Calu3 (cell line): ENCODE measurements at places on chromosomes 4 and X. TPM values are rescaled to one million over a fixed set of nuclear protein-coding genes. Genes with fewer than 3 reads are reported as not detected.

XAGE1B gene
- not detected in 2 replicates for total RNA-seq

NFKB1 gene
- total RNA-seq = 31.3 and 35.6 TPM in 2 replicates

HMGN5 gene
- 13.0 and 14.4 TPM in 2 replicates for total RNA-seq

ATP2B3 gene
- not detected in 2 replicates for total RNA-seq

HAND2 gene
- 0.45 TPM in 1 of 2 replicates, not detected in the other for total RNA-seq

OFD1 gene
- 46.4 and 57.0 TPM in 2 replicates for total RNA-seq

STIM2 gene
- 24.2 and 31.0 TPM in 2 replicates for total RNA-seq

GAGE12H gene
- not detected in 2 replicates for total RNA-seq

- DNase-seq = peak; percentile 20
Measured at GRCh38 chr4:6942238-6942800, 32.7 kb downstream of the TBC1D14 start.

GRCh38 chr4:128908735-128909134 lies 99.2 kb downstream of the JADE1 start:
- DNase-seq = no peak

GRCh38 chrX:32137525-32137924 lies 1065.7 kb upstream of the FTHL17 start:
- DNase-seq = no peak

GRCh38 chr4:67020438-67020797 lies 524.9 kb downstream of the CENPC start:
- DNase-seq = no peak

- DNase-seq = peak; percentile 21
Measured at GRCh38 chr4:141307241-141307689, 86.6 kb downstream of the ZNF330 start.

DNA sequence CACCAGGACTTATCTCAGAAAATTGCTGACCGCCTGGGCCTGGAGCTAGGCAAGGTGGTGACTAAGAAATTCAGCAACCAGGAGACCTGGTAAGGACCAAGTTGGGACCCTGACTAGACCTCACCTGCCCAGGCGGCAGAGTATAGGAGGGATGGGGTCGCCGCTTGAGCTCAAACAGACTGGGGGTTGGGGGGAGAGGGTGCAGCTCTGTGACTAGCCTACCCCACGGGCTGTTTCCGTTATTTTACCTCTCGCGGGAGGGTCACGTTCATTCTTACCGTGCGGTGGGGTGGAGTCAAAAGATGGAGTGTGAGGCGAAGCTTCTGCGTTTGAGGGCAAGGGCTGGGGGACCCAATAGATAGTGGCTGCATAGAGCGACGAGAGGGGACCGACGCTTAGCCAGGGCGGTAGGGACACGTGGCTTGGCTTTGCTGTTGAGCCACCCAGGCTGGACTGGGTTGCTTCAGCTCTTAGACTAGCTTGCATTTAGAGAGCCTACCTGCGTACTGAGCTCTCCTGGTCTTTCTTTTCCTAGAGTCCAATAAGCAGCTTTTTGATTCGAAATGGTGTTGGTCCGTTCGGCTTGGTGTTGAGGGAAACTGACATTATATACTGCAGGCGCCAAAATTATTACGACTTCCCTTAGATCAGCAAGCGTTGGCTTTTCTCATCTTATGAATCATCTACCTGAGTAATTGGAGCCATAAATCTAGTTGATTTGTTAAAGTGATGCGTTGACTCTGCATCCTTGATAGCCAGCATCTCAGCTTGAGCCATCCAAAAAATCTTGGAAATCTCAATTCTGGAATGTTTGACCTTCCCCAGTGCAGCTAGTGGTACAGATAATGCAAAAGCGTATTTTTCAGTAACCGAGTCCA lies 591 bp downstream of the PRPS1 start:
- peak; percentile 29 for DNase-seq

- no peak for DNase-seq
Measured at GRCh38 chr4:80005863-80006262, 67.2 kb downstream of the ANTXR2 start.

- no peak for DNase-seq
Measured at GRCh38 chrX:45986971-45987370, 558.2 kb downstream of the ZNF674 start.

GRCh38 chr4:3874028-3874415 lies 107.8 kb downstream of the ADRA2C start:
- DNase-seq = no peak

GRCh38 chr4:111228874-111229273 lies 606.0 kb upstream of the PITX2 start:
- DNase-seq = no peak

DNA sequence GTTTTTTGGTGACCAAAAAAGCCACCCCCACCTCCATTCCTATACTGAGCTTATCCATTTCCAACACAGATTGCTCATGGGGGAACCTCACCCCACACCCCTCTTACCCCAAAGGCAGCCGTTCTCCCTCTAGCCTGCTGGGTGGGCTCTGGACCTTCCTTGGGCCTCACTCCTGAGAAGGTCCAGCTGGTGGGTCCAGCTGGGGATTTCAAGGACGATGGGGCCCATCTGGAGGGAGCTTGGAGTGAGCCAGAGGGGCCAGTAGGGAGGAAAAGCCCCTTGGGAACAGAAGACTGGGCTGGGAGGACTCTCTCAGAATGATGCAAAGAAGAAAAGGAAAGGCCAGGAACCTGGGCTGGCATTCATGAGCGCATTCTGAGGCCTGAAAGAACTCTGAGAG lies 42.0 kb upstream of the PJA1 start:
- DNase-seq = no peak

DNA sequence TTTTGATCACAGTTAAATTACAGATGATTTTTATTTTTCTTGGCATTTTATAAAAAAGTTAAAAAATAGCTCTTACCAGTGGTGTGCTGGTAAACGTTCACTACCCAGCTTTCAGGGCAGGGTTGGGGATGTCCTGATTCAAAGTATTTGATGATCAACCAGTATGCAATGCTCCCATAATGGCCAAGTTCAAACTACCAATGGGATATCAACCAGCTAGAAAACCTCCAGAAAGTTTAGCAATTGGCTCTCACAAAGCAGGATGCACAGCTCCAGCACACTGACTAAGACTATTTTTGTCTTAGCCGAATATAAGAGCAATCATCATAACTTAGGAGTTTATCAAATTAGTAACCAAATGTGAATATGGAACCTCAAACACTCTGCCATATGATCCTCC lies 108.0 kb upstream of the PDE5A start:
- DNase-seq = no peak

GRCh38 chr4:114874321-114874720 lies 239.1 kb downstream of the NDST4 start:
- no peak for DNase-seq

- DNase-seq = peak; percentile 59
Measured at GRCh38 chrX:3815896-3816664, 102.6 kb upstream of the PRKX start.

GRCh38 chr4:3317656-3318211 lies 24.9 kb downstream of the RGS12 start:
- DNase-seq = no peak

DNA sequence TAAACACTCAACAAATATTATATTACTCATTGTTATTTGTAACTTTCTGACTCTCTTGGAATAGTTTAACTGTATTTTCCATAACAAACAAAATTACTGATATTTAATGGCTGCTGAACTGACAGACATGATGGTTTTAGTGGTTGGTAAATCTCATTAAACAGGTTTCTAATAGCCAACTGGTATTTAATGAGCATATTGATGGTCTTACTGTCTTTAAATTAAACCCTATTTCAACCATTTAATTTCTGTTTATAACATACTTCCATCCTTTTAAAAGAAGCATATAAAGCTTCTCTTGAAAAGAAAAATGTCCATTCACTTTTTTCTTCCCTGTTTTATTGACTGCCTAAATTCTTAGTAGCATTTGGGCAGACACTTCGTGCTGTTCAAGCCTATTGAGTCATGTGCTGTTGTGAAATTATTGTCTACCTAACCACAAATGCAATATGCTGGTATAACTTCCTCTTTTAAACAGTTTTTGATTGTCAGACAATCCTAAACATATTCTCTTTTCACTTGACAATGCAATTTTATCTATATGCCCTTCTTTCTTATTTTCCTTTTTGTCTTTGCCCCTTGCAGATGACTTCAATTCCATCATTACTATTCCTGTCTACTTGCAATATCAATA lies 163.9 kb upstream of the SLC7A11 start:
- no peak for DNase-seq

DNA sequence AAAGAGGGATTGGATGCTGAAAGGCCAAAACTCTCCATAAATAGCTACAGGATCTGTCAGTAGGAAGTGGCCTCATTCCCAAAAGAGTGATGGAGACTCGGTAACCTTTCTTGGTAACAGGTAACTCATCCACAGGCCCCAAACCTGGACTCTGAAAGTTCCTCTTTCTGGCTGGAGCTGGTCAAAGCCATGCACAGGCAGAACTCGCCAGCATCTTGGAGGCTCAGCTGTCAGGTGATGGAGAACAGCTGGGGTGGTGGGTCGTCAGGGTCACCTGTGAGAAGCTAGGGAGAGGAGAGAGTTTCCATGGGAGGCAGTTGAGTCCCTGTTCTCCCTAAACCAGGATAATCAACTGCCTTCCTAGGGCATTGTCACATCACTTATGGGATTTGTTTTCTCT lies 354.3 kb upstream of the GATB start:
- no peak for DNase-seq

DNA sequence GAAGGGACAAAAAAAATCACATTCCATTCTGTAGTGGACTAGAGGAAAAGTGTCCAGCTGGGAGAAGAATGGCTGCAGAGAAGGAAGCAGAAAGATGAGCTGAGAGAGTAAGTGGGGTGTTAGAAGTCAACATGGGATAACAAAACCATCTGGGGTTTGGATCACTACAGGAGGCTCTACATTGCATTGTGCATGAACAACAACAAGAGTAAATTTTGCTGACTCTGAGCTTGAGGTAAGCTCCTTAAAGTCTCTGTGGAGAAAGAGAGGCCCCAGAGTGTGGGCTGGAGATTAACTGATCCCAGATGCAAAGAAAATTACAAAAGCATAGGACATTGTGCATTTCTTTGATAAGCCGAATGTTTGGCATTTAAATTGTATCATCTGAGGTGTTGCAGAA lies 128.9 kb downstream of the UGT8 start:
- no peak for DNase-seq

DNA sequence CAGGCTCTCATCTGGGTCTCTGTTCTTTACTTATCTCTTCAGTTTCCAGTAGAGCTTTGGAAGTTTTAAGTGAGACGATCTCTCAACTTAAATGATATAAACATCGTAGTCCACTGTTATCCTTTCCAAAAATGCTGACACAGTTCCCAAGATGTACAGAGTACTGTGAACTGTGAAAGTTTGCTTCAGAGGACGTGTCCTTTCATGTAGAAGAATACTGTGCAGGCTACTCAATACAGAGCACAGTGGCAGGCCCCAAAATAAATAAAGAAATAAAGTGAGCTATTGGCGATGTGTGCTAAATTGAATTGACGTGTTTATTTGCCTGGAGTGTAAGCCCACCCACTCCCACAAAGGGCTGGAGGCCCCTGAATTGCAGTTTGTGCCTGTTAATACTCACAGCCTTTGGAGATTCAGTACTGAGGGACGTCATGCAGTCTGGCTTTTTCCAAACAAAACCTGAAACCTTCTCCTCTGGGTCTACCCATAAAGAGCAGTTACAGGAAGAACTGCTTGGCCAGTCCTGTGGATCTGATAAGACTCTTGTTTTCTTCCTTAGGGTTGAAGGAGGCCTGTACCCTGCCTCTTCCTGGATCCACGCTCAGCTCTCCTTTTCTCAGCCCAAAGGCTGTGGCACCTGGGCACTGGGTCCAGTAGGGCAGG lies 66.1 kb downstream of the SOWAHB start:
- DNase-seq = no peak
